ENCODE measurements at places on chromosomes 1 and 21. TPM values are rescaled to one million over a fixed set of nuclear protein-coding genes. Genes with fewer than 3 reads are reported as not detected.

GRCh38 chr1:14881775-14882672 lies 271.5 kb upstream of the TMEM51 start:
- DNase-seq = no peak

DNA sequence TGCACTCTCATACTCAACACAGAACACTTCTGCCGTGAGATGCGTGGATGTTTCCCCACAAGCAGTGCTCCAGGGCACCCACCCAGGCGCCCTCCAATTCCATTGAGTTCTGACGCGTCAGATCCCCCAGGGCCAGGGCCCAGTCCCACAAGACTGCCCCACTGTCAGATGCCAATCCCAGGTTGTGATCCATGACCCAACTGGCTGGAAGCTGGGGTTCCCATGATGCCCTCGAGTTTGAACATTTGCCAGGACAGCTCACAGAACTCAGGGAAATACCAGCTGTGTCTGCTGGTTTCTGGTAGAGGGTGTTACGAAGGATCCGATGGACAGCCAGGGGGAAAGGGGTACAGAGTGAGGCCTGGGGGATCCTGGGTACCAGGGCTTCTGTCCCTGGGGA lies 58.4 kb downstream of the AGPAT3 start:
- no peak for DNase-seq

DNA sequence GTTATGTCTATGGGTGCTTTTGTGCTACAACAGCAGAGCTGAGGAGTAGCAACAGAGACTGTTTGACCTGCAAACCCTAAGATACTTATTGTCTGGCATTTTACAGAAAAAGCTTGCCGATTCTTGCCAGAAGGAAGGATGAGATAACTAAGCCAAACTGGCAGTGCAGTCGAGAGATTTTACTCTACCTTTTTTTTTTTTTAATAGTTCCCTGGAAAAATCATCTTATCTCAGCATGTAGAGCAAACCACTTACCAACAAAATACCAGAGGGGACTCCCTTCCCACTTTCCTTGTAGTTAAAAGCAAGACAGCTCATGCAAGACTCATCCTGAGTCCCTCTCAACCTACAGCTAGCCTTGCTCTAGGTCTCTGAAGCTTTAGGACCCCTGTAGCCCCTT lies 132.9 kb downstream of the SYT2 start:
- DNase-seq = no peak

DNA sequence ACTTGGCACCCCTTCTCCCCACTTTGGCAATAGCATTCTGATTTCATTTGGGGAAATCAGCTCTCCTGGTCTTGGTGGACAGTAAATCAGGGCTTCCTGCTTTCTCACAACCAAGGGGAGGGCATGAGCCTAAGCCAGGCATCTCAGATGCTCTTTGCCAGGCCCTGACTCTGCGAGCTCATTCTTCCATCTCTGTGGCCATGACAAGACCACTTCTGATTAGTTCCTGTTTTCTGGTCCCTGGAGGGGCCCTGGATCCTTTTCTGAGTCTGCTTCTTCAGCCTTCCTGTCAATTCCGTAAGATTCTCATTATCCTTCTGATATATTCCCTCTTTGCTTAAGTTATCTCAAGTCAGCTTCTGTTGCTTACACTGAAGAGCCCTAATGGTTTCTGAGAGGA lies 210.4 kb downstream of the HIVEP3 start:
- DNase-seq = no peak

DNA sequence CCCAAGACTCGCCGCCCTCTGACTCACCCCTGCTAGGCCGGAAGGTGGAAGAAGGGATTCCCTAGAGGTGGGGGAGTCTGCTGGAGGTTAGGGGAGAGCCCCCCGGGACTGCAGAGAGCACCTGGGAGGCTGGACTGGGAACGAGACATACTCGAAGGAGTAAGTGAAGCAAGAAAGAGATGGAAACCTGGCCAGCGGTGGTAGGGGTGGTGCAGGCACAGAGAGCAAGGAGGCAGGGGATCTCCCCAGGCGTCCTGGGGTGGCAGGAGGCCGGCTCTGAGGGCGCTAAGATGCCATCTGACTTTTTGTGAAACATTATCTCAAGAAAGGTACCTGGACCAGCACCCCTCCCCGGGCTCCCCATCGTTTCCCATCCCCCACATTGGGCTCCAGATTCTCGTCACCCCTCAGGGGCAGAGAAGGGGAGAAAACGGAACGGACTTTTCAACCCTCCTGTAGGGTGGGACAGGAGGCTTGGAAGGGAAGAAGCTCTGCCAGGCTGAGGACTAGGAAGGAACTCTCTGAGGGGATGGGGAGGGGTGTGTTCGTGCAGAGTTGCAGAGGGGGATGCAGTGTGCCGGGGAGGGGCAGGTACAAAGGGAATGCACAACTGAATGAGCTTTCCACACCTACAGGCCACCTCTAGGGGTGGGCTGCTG lies 708 bp downstream of the CHRNB2 start:
- DNase-seq = no peak

- no peak for DNase-seq
Measured at GRCh38 chr1:19196331-19196730, 13.7 kb downstream of the UBR4 start.

GRCh38 chr1:246771366-246771765 lies 47.2 kb downstream of the SCCPDH start:
- no peak for DNase-seq

DNA sequence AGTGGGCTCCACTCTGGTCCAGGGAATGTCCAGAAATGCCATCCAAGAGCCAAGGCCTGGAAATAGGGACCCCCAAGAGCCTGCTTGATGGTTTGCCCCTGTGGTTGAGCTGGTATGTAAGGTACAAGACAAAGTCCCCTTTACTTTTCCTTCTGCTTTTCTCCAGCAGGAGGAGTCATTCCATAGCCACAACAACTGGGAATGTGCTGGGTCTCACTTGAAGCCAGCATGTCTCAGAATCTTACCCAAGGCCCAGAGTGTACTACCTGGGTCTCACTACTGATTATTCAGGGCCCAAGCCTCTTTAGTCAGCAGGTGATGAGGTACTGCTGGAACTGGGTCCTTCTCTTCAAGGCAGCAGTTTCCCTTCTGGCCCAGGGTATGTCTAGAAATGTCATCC lies 62.1 kb upstream of the CD55 start:
- no peak for DNase-seq

- DNase-seq = peak; percentile 38
Measured at GRCh38 chr1:29379443-29380073, 143.2 kb downstream of the PTPRU start.

- DNase-seq = no peak
Measured at GRCh38 chr1:242033447-242033846, 34.5 kb upstream of the MAP1LC3C start.

- DNase-seq = no peak
Measured at GRCh38 chr1:41542196-41542930, 57.9 kb upstream of the EDN2 start.

DNA sequence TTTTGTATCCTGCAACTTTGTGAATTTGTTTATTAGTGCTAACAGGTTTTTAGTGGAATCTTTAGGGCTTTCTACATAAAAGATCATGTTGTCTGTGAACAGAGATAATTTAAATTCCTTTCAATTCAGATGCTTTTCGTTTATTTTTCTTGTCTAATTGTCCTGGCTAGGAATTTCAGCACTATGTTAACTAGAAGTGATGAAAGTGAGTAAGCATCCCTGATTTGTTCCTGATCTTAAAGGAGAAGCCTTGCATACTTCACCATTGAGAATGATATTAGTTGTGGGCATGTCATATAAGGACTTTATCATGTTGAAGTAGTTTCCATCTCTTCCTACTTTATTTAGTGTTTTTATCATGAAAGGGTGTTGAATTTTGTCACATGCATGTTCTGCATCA lies 23.6 kb upstream of the TRIM67 start:
- DNase-seq = no peak

DNA sequence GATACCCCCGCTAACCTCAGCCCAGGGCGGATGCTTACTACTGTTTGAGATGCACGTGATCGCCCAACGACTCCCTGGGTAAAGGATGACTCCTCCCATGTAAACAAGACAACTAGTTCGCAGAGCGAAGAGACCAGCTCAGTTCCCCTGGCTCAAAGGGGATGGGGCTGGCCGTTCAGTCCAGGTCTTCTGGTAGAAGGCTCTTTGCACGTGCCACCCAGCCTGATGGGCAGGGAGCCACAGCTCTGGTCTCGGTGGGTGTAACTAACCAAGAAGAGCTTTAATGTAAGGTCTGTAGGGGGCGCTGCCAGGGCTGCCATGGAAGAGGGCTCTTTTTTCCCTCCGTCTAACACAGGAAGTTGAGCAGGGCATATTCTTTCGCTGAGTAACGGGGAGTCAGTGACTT lies 49.4 kb upstream of the PARP1 start:
- DNase-seq = peak; percentile 75

DNA sequence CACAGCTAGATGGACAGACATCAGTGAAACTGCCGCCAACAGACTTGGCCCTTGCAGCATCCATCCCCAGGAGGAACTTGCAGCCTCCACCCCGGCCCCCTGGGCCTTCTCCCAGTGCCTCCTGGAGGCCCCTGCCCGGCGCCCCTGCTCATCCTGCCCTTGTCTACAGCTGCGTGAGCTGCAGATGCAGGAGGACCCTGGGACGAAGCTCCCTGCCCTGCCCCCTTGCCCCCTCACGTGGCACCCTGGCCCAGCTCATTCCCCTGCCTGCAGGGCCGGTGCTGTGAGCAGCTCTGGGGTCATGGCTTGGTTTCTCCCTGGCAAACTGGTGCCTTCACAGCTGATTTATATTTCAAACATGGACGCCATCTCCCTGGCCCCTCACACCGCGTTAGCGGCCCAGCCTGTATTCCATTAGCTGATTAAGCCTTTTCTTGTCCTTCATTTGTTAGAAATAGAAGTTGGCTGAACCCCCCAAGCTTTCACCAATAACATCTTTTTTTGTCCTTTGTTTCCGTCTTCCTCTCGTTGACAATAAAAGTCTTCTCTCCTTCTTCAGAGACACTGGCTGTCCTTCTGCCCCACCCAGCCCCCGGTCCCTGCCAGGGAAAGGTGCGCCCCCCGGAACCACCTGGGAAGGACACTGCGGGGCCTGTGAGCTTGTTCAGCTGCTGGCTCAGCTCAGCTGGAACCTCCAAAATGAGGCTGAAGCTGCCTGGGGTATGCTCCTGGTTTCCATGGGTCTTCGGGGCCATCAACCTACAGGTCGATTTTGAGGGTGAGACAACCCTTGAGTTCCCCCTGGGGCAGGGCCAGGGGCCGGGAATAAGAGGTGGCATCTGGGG lies 34.0 kb upstream of the SLC19A1 start:
- DNase-seq = no peak

GRCh38 chr1:219434285-219434922 lies 178.5 kb downstream of the ZC3H11B start:
- DNase-seq = no peak

GRCh38 chr1:183996396-183996795 lies 41.1 kb downstream of the COLGALT2 start:
- DNase-seq = no peak

GRCh38 chr1:205636732-205637131 lies 4.9 kb upstream of the ELK4 start:
- no peak for DNase-seq

- no peak for DNase-seq
Measured at GRCh38 chr1:69913977-69914376, 291.4 kb downstream of the LRRC40 start.

DNA sequence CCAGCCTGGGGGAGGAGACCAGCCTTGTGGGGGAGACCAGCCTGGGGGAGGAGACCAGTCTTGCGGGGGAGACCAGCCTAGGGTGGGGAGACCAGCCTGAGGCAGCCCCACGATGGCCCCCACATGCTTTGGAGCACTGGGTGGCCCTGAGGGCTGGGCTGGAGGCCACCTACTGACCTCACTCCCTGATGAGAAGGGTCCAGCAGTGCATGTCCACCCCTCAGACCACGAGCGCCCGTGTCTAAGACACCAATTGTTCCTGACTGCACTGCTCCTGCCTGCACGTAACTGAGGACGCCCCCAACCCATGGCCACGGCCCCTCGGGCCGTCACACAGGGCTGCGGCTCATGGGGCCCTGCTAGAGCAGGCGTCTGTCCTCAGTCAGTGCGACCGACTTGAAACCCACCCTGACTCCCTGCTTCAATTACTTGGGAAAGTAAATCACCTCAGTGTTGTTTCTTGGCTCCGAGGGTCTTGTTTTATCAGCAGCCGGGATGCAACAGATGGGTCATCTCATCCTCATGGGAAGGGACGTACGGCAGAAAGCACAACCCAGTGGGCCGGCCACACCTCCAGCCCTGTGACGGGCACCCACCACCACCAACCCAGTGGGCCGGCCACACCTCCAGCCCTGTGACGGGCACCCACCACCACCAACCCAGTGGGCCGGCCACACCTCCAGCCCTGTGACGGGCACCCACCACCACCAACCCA lies at the start of gene SPATC1L:
TSS of gene SPATC1L (minus strand) at position 550 of the 715 bp plus-strand sequence. CDS start 1,643 bp downstream, outside the sequence.
- DNase-seq = peak; percentile 57

DNA sequence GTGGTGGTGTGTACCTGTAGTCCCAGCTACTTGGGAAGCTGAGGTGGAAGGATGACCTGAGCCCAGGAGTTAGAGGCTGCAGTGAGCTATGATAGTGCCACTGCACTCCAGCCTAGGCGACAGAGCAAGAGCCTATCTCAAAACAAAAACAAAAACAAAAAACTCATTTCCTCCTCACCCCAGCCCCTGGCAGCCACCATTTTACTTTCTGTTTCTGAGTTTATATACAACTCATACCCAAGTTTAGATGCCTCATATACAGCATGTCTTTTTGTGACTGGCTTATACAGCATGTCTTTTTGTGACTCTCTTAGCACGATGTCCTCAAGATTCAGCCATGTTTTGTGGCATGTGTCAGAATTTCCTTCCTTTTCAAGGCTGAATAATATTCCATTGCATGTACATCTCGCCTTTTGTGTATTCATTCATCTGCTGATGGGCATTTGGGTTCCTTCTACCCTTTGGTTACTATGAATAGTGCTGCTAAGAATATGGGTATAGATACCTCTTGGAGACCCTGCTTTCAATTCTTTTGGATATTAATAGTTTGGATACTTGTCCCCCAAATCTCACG lies 14.7 kb downstream of the COA7 start:
- DNase-seq = no peak

DNA sequence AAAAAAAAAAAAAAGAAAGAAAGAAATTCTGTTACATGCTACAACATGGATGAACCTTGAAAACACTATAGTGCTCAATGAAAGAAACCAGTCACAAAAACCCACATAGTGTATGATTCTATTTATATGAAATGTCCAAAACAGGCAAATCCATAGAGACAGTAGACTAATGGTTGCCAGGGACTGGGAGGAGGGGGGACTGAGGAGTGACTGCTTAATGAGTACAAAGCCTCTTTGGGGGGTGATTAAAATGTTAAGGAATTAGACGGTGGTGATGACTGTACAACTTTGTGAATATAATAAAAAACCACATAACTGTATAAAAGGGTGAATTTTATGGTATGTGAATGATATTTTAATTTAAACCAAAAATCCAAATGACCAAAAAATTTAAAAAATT lies 116.0 kb upstream of the GUCA2B start:
- DNase-seq = no peak

GRCh38 chr1:48182439-48182838 lies 40.1 kb upstream of the SLC5A9 start:
- no peak for DNase-seq

The TNFSF18 gene
- not detected for total RNA-seq

The TRMT13 gene
- total RNA-seq = 18.1 TPM

The HORMAD1 gene
- 0.26 TPM for total RNA-seq

The ZBTB8A gene
- total RNA-seq = 0.23 TPM

The RCAN3 gene
- 30.6 TPM for total RNA-seq

The OPTC gene
- total RNA-seq = not detected

The HSPA6 gene
- total RNA-seq = 1.1 TPM

The OR14C36 gene
- total RNA-seq = not detected

The SRGAP2C gene
- 40.9 TPM for total RNA-seq

The CHRNB2 gene
- not detected for total RNA-seq

The CFHR3 gene
- total RNA-seq = not detected

The CBR1 gene
- 47.8 TPM for total RNA-seq

The VANGL2 gene
- total RNA-seq = not detected
